ENCODE measurements at places on chromosomes 13 and 19. TPM values are rescaled to one million over a fixed set of nuclear protein-coding genes. Genes with fewer than 3 reads are reported as not detected.

- no peak for DNase-seq
Observed at GRCh38 chr13:20428666-20429644, 96.7 kb downstream of the CRYL1 start.

DNA sequence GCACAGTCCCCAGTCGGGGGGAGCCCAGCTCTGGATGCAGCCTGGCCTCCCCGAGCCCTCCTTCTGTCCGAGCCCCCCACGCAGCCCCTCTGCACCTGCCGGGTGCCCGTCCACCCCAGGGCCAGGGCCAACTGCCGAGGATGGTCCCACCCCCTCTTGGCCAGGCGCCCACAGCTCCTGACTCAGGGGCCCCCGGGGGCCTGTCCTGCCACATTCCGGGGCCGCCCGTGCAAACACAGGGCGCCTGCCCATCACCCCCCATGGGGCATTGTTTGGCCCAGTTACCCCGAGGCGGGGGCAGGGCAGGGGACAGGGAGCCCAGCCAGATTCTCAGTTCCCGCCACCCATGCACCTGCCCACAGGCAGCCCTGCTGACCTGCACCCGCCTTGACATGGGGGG lies 5.3 kb upstream of the TCF3 start:
- DNase-seq: no peak

GRCh38 chr13:22017226-22017625 lies 346.4 kb downstream of the FGF9 start:
- DNase-seq: no peak

DNA sequence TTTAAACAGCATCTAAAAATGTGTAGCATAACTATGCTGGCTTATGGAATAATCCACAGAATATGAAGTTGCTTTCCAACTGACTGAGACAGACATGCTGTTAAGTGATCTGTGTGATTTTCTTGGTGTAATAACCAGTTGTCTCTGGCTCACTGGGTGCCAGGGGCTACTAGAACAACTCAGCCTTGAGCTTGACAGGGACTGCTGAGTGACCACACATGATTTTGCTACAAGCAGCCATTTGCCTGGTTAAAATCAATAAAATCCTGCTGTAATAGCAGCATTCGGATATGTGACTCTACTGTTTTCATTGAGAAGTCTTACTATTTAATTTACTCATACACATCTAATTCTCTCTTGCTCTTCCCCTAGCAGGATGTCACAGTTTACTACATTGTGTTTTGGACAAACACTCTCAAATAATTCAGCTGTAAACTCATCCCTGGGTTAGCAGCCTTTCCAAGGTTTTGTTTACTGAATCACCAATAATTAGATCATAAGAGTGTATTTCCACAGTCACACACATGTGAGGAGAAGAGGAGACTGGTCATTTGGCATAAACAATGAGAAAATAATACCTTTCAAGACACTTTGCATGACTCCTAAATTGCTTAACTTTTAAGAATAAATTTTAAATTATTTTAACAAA lies 426.2 kb downstream of the PCDH9 start:
- DNase-seq: no peak

DNA sequence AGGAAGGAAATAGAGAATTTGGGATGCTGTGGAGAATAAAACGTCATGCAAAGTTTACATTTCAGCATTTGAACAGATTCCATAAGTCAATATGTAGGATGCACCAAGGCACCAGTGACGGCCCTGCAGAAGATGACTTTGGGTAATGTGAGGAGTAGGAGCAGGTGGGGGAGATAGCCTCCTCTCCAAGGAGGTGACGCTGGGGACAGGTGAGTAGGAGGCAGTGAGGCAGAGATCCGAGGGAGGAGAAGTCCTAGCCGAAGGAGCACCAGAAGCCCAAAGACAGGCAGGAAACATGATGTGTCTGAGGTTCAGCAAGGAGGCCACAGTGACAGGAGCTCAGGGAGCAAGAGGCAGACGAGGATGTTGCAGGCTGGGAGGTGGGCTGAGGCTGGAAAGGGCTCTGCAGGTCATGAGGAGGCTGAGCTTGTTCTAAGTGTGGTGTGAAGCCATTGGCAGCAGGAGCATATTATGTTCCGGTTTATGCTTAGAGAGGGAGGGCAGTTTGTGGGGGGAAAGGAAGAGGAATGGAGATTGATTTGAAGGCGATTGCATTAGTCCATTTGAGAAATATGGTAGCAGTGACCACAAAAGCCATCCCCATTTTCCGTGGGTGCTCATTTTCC lies 55.7 kb upstream of the C1QTNF9 start:
- no peak for DNase-seq

The CEACAM1 gene
- 1.3 TPM for total RNA-seq

The CBLC gene
- not detected for total RNA-seq

The LRP3 gene
- total RNA-seq: 0.33 TPM
